ENCODE measurements at places on chromosomes 2 and 18. TPM values are rescaled to one million over a fixed set of nuclear protein-coding genes. Genes with fewer than 3 reads are reported as not detected.

DNA sequence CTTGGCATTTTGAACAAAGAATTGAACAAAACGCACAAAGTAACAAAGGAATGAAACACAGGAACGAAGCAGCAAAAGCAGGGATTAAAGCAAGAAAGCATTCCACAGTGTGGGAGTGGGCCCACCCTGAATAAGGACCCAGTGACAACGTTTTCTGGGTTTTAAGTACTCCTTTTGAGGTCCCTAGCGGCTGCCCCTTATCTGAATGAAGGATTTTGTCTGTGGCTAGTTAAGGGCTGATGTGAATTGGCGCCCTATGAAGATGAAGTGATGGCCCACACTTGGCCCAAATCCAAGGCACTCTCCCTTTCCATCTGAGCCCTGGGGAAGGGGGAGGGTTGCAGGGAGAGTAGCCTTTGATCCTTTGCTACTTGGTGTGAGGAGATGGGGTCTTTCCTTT is 7.8 kb upstream of the CCDC141 start:
- DNase-seq = no peak

DNA sequence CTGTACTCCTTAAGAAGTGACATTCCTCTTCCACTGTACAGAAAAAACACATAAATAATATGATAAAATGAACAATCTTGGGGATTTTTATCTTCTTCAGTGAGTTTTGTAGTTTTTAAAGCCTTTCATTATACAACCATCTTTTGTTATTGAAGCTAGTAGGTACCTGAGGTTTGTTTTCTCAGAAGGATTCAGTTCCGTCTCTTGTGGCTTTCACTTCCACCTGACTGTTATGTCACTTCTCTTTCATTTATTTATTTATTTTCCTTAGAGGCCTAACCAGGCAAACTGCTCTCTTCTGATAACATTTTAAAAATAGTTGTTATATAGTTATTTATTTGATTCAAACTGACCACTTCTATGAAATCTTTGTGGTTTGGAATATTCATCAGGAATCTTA is 464.2 kb downstream of the CCDC85A start:
- DNase-seq = no peak

GRCh38 chr2:219497495-219498279 is 1.0 kb upstream of the GMPPA start:
- DNase-seq = peak; percentile 38

- DNase-seq = no peak
Observed at GRCh38 chr2:37282746-37283145, 41.9 kb downstream of the PRKD3 start.

The ABHD1 gene
- total RNA-seq = 0.96 TPM

- no peak for DNase-seq
Observed at GRCh38 chr2:120227111-120227991, 4.2 kb upstream of the TMEM185B start.

Data from activated T-helper 1 cell treated with anti-CD3 and anti-CD28 coated beads, Interleukin-12 subunit alpha, Interleukin-12 subunit beta, Interleukin-2, Interleukin-4 antibody, amounts not matched to agents 30 ng/mL and 10 ng/mL and 1 ng/mL, durations not matched to agents 14 hours and 24 hours and 36 hours (primary cell).